HS-27A (cell line): ENCODE measurements at places on chromosomes 3 and 15.

GRCh38 chr3:42072831-42073301 is 18.3 kb upstream of the TRAK1 start:
- no peak for DNase-seq

- no peak for DNase-seq
Measured at GRCh38 chr3:138327831-138328230, 1.8 kb downstream of the NME9 start.

- DNase-seq = no peak
Measured at GRCh38 chr3:40828741-40829415, 304.1 kb downstream of the ZNF621 start.

- no peak for DNase-seq
Measured at GRCh38 chr15:36008719-36009118, 462.8 kb upstream of the DPH6 start.

DNA sequence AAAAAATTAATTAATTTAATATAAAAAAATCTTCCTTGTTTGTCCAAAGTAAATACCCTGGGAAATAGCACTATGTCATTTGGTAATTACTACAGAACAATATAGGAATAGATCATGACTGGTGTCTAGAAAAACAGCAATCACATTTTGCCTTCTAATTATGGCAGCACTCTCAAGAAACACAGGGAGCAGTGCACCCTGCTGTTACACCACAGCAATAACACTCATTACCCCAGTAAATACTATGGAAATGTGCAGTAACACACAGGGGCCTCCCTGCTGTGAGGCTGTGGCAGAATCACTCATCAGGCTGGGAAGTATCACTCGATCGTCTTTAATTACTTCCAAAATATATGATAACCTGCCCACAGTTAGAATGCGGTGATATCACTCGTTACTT is 646.0 kb downstream of the TUSC7 start:
- DNase-seq = no peak

GRCh38 chr15:90869601-90870353 is 1.4 kb downstream of the FURIN start:
- peak; percentile 88 for DNase-seq

- DNase-seq = no peak
Measured at GRCh38 chr15:30038667-30039523, 43.9 kb upstream of the GOLGA8J start.

DNA sequence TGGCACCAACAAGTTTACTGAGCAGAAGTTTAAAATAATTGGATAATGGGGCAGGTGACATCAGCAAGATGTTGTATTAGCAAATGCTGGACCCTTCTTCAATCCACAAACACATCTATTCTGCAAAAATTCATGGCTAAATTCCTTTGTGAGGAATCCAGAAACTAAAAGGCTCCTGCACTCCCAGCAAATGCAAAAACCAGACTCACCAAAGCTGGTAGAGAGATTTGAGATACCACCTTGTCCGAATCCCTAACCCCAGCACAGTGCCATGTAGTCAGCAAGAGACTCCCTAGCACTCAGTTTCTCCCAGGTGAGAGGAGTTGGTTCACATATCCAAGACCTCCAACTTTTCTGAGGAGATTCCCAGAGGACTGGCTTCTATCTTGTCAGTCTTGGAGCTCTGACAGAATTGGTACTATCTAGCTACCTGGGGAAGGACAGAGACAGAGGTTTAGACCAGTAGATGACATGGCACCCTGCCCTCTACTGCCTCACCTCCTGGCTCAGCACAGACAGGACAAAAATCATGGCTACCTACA is 21.8 kb downstream of the GREM1 start:
- DNase-seq = no peak

- DNase-seq = no peak
Measured at GRCh38 chr15:27690290-27690689, 408.8 kb downstream of the OCA2 start.

- DNase-seq = no peak
Measured at GRCh38 chr15:66653398-66653797, 48.6 kb upstream of the SMAD6 start.

DNA sequence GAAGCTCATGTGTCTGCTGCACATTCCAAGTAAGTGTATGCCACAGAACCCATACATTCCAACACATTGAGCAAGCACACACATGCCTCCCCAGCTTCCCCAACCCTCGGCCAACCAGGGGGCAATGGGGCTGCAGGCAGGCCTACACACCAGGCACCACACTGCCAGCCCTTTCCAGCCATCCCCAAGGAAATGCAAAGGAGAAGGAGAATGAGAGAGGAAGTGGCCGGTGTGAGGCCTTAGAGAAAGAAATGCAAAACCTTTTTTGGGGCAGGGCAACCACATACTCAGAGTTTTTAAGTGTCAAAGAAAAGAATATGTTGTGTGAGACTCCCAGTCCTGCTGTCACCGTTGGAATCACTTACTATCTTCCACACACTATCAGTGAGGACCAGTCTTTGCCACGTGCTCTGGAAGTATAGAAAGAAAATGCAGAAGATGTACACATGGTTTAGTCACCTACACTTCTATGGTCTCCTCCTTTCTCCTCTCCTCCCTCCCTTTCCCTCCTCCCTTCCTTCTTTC is 11.1 kb downstream of the IGF2BP2 start:
- peak; percentile 84 for DNase-seq

DNA sequence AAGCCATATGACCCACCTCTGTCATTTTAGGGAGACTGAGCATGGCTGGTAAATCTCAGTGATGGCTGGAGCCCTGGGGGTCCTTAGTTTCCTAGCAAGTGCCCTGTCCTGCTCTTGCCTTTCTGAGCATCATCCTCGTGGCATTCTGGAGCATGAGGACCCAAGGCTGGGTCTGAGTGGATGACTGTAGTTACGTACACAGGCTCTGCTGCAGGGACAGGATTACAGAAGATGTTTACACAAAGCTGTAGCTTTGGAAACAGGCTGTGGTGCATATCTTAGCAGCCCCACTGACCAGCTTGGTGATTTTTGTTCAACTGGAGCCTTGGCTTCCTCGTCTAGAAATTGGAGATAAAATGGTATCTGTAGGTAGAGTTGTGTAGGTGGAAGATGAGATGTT is 272.9 kb upstream of the CTDSPL start:
- DNase-seq = no peak
